H54 (cell line): ENCODE measurements at places on chromosomes 2 and 18.

GRCh38 chr2:191629001-191629453, 48.9 kb upstream of the NABP1 start:
- no peak for DNase-seq

DNA sequence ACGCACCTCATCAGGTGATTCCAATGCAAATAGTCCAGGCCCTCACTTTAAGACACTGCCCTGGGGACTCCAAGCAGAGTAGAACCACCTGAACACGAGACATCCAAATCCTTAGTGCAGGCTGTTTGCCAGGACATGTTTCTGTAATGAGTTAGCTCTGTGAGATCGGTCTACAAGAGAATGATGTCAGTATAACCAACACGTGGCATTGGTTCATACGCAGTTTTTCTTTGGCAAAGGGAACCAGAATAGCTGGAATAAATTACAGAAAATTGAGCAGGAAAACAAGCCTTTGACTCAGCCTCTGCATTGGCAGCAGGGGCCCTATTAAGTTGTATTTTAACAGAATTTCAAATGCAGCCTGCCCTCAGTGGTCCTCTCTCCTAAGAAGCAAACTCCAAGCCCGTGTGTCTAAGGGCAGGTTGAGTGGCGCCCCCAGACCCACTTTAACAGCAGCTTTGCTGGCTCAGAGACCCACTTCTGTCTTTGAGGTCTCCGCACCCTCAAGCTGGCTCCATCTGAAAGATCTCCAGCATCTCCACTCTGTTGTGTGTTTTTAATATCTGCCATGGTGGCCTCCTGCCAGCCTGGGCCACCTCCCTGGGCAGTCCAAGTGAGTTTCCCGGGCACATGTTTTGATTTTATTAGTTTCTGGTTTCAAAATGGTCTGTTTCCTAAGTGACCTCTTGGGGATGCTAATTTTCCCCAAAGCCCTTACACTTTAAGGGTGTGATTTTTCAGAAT, 61.3 kb downstream of the ALPK2 start:
- DNase-seq, result no peak

GRCh38 chr2:140595107-140595506, 1535.7 kb downstream of the LRP1B start:
- no peak for DNase-seq

- no peak for DNase-seq
These were observed 24.3 kb downstream of the NCAPH start for GRCh38 chr2:96359866-96360265.

- DNase-seq, result no peak
These were observed 17.4 kb upstream of the CREB1 start for GRCh38 chr2:207512356-207512755.
